ENCODE measurements at places on chromosomes 2 and 18.
A peak's percentile ranks its signal among the peaks of the same experiment; 100 is the strongest.

DNA sequence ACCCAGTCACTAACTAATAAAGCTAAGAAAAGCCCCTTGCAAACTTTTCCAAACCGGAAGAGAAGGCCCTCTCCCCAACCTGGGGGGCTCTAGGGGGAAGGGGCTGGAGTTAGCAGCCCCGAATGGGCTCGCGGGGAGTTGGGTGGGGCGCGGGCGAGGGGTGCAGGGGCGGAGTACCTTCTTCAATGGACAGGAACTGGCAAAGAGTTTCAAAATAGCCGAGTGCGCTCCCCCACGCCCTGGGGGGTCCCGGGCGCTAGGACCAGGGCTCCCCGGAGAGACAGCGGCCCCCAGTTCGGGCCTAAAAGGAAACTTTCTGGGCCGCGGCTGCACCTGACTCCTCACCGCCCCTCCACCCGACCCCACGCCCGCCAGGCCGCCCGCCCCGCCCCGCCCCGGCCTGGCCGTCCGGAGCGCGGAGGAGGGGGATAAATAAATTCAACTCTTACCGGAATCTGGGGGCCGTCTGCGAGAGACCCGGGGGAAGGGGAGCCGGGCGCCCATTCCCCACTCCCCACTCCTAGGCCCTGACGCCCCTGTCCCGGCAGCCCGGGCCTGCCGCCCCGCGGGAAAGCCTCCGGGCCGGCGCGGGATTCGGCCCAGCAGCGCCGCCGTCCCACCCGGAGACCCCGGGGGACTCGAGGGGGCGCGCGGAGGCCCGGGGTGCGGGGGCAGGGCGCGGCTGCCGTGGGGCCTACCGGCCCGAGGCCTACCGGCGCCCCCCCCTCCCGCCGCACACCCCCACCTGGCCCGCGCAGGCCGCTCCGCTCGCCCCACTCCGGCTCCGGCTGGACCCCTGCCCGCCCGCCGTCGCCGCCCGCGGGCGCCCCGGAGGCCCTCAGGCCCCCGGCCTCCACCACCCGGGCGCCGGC is 868 bp downstream of the INO80D start:
- DNase-seq, result peak; percentile 61

DNA sequence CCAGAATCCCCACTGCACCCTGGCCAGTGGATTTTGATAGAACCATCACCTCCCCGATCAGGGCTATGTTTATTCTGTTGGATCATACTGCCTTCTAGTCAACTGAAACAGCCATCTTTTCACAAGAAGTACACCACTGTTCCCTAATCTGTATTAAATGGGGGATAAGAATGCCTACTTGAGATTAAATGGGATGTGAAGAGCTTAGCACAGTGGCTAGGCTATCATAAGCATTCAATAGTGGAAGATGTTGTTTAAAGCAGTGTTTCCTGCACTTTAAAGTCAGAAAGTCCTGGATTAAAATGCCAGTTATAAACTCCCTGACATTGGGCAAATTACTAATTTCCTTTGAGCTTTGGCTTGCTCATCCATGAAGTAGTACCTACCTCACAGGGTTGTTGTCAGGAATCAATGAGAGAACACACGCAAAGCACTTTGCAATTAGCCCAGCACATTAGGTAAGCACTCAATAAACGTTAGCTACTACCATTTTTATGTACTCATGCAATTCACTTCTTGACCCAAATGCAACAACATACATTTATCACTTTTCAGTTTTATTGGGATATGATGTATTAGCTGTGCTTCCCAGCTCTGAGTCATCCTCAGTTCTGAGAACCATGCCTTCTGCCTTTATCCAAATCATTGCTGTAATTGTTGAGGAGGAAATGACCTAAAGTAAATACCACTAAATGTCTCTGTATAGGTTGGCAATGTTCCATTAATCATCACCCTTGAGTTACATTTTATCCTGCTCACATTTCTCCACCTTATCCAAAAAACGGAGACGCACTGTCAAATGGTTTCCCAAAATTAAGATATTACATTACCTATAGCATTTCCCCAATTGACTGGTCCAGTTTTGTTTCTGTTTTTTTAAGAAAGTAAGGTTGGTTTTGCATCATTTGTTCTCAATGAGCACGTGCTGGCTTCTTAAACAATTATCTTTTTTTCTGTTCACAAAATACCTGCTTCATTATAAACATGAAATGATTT is 2.1 kb downstream of the TMEM247 start:
- peak; percentile 20 for DNase-seq

DNA sequence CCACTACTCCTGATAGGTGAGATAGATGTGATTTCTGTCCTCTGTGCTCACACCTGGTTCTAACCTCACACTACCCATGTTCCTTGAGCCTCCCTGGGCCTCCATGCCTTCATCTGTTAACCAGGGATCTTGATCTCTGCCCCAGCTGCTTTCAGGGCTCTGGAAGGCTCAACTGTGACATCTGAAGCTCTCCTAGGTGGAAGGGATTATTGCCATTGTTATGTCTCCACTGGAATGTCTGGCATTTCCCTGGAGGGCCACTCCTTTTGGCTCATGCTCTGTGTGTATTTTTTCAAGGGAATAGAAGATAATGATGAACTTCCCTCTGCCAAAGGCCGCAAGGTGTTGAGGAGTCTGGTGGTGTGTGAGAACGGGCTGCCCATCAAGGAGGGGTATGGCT is 41.2 kb downstream of the PCARE start:
- DNase-seq, result peak; percentile 72

DNA sequence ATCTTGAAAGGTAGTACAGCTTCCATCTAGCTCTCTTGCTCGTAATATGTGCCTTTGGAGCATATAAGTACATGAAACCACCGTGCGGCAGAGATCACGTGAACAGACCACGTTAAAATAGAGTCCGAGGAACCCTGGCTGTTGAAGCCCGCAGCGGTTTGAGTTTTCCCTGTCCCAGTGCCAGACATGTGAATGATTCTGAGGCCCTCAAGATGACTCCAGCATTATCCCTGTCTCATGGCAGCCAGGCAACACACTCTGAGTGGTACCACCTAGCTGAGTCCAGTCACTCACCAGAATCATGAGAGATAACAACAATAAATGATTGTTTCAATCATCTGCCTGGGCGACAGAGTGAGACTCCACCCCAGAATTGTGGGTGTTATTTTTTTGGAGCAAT is 21.6 kb upstream of the AAK1 start:
- no peak for DNase-seq
